ENCODE measurements at places on chromosomes 16 and 17.

- DNase-seq, result no peak
Measured at GRCh38 chr17:50699410-50699809, 8.3 kb downstream of the ANKRD40 start.

GRCh38 chr16:52035436-52035835 lies 511.5 kb downstream of the TOX3 start:
- no peak for DNase-seq

GRCh38 chr17:80737106-80738019 lies 192.7 kb downstream of the RPTOR start:
- no peak for DNase-seq

DNA sequence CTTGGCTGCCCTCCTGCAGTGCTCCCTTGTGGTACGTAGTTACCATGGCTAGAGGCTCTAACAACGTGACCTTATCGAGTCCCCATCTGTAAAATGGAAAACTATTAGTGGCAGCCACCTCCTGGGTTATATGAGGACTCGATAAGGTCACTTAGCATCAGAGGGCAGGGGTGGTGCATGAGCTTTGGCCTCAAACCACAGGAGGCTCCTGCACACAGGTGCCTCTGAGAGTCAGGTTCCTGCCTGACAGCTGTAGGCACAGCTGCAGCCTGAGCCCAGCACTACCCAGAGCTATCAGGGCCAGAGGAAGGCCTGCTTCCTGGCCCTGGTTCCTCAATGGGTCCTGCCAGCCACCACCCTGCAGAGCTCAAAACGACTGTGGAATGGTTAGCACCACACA lies 57.2 kb upstream of the SEC14L1 start:
- DNase-seq, result no peak

DNA sequence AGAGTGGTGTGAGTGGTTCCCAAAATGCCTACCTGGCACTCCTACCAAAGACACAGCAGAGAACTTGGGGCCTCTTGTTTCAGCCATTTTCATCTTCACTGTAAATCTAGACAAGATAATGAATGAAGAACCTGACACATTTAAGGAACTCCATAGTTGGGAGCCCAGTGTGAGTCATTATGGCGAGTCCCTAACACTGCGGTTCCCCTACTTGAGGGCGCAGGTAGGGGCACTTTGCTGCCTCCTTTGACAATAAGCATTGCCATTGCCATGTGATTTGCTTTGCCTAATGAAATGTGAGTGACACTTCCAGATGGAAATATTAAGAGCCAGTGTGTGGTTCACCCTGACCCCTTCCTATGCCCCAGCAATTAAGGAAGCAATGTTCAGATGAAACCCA lies 517.6 kb downstream of the MAF start:
- DNase-seq, result no peak

Measured in activated CD4-positive, alpha-beta T cell treated with anti-CD3 and anti-CD28 coated beads, Interleukin-2, amount 50 U/mL, for 1 hour (primary cell).